HT-29 (cell line): ENCODE measurements at places on chromosomes 16 and 17. TPM values are rescaled to one million over a fixed set of nuclear protein-coding genes. Genes with fewer than 3 reads are reported as not detected.

The UBALD1 gene
- 58.0 and 83.0 TPM in 2 replicates for total RNA-seq

The FSCN2 gene
- total RNA-seq = 4.3 and 4.7 TPM in 2 replicates

The KRTAP1-1 gene
- total RNA-seq = 0.42 and 0.64 TPM in 2 replicates

The ARL5C gene
- not detected in 2 replicates for total RNA-seq

The SLC16A11 gene
- total RNA-seq = not detected in 2 replicates

The SPHK1 gene
- total RNA-seq = 2.7 and 4.4 TPM in 2 replicates

The MYOCD gene
- not detected in 2 replicates for total RNA-seq

The KANSL1 gene
- total RNA-seq = 32.4 and 37.4 TPM in 2 replicates

The TEKT3 gene
- not detected in 2 replicates for total RNA-seq

The KCNJ18 gene
- not detected in 2 replicates for total RNA-seq

The RAMP2 gene
- not detected in 2 replicates for total RNA-seq

The CD79B gene
- total RNA-seq = not detected in 2 replicates

The CMTM2 gene
- total RNA-seq = not detected in 2 replicates

The MSLN gene
- total RNA-seq = 3.9 and 8.3 TPM in 2 replicates

The CCL22 gene
- total RNA-seq = not detected in 2 replicates

The CMTM1 gene
- 5.8 and 13.9 TPM in 2 replicates for total RNA-seq

The ASGR1 gene
- total RNA-seq = 0.52 TPM in 1 of 2 replicates, not detected in the other

The OR2C1 gene
- not detected in 2 replicates for total RNA-seq

The SYCE1L gene
- total RNA-seq = 0.91 TPM in 1 of 2 replicates, not detected in the other

The ARHGAP44 gene
- total RNA-seq = 1.2 TPM in 1 of 2 replicates, not detected in the other

The TLCD2 gene
- 0.56 and 0.97 TPM in 2 replicates for total RNA-seq

The TPSD1 gene
- not detected in 2 replicates for total RNA-seq

The KRT31 gene
- not detected in 2 replicates for total RNA-seq

The PLCG2 gene
- 1.6 and 3.0 TPM in 2 replicates for total RNA-seq

The TBC1D3 gene
- not detected in 2 replicates for total RNA-seq

The SPATA22 gene
- not detected in 2 replicates for total RNA-seq

The AURKB gene
- 75.0 and 84.9 TPM in 2 replicates for total RNA-seq

The DYNC1LI2 gene
- total RNA-seq = 67.3 and 69.2 TPM in 2 replicates

The HSD17B1 gene
- total RNA-seq = 0.91 and 1.7 TPM in 2 replicates

The SLC35G6 gene
- total RNA-seq = 0.28 TPM in 1 of 2 replicates, not detected in the other

The DHRS7C gene
- not detected in 2 replicates for total RNA-seq

The KRTAP3-2 gene
- not detected in 2 replicates for total RNA-seq

The ZNF597 gene
- 0.76 and 1.2 TPM in 2 replicates for total RNA-seq

The TOM1L1 gene
- 25.9 and 29.1 TPM in 2 replicates for total RNA-seq

The CNTD1 gene
- total RNA-seq = 0.13 and 0.66 TPM in 2 replicates

The UTS2R gene
- not detected in 2 replicates for total RNA-seq

The TNFRSF17 gene
- not detected in 2 replicates for total RNA-seq

The CCL4 gene
- not detected in 2 replicates for total RNA-seq

The CA7 gene
- total RNA-seq = not detected in 2 replicates

The ACSM2A gene
- total RNA-seq = not detected in 2 replicates

The SLC13A2 gene
- total RNA-seq = not detected in 2 replicates
